Foreskin keratinocyte (primary cell): ENCODE measurements at places on chromosomes 2 and 18. TPM values are rescaled to one million over a fixed set of nuclear protein-coding genes. Genes with fewer than 3 reads are reported as not detected.

GRCh38 chr2:10820978-10821695 is 8.6 kb upstream of the PDIA6 start:
- no peak for DNase-seq

DNA sequence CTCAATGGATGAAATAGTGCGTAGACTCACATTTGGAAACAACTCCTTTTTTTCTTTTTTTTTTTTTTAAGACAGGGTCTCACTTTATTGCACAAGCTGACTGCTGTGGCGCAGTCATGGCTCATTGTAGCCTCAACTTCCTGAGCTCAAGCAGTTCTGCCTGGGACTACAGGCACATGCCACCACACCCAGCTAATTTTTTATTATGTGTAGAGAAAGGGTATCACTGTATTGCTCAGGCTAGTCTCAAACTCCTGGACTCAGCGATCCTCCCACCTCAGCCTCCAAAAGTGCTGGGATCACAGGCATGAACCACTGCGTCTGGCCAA is 17.4 kb downstream of the HAT1 start:
- DNase-seq, result no peak

- DNase-seq, result peak; percentile 59
These were observed 681 bp downstream of the SPR start for GRCh38 chr2:72887740-72888437.

DNA sequence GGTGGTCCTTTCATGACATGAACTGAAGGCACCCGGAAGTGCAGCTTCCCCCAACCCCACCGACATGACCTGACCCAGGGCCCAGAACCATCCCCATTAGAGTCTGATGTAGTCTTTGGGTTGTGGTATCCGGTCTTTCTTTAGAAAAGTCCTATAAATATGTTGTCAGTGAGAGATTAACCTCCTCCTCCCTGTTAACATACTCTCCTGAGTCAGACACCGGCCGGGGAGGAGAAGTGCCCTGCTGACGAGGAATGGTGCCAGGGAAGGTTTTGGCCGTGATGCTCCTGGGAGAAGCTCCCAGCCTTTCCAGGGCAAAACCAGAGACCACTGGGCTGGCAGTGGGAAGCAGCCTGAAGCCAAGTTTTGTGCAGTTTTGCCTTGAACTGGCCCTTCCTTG is 109.0 kb downstream of the LAMA3 start:
- no peak for DNase-seq

DNA sequence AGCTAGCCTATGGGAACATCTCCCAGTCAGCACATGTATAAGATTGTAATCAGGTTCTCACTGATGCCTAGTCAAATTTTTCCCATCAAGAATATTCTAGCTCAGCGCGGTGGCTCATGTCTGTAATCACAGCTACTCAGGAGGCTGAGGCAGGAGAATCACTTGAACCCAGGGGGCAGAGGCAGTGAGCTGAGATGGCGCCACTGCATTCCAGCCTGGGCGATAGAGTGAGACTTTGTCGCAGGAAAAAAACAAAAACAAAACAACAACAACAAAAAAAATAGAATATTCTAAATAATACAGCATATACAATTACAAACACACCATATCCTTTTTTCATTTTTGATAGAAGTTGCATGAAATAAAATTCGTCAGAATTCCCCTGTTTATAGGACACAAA is 67.5 kb upstream of the MYCN start:
- DNase-seq, result no peak

Gene RTP5
- polyA plus RNA-seq, result not detected in 2 replicates

- no peak for DNase-seq
These were observed 36.5 kb upstream of the IMPA2 start for GRCh38 chr18:11944786-11945185.

Gene PTPN2
- 24.2 and 33.5 TPM in 2 replicates for polyA plus RNA-seq

Gene CLEC4F
- polyA plus RNA-seq, result not detected in 2 replicates

Gene EIF4E2
- 83.3 and 84.4 TPM in 2 replicates for polyA plus RNA-seq

DNA sequence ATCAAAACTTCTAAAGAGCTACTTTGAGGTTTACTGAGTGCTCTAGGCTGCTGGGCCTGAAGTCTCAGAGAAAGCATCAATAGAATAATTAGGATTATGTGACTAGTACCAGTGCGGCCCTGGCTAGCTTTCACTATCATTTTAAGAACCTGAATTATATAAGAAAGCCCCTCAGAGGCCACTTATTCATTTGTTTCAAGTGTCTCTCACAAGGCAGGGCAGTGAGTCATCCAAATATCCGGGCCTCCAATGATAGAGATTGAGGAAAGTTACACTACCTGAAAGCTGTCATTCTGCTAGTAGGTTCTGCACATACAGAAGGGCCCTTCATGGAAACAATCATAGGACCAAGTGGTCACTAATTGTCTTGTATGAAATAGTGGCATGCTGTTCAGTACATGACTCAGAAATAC is 193.1 kb downstream of the L3MBTL4 start:
- no peak for DNase-seq

GRCh38 chr2:205169464-205169863 is 512.8 kb upstream of the NRP2 start:
- no peak for DNase-seq
